Ascending aorta (tissue), 2 donors: ENCODE measurements at places on chromosomes 4 and X. TPM values are rescaled to one million over a fixed set of nuclear protein-coding genes. Genes with fewer than 3 reads are reported as not detected.

DNA sequence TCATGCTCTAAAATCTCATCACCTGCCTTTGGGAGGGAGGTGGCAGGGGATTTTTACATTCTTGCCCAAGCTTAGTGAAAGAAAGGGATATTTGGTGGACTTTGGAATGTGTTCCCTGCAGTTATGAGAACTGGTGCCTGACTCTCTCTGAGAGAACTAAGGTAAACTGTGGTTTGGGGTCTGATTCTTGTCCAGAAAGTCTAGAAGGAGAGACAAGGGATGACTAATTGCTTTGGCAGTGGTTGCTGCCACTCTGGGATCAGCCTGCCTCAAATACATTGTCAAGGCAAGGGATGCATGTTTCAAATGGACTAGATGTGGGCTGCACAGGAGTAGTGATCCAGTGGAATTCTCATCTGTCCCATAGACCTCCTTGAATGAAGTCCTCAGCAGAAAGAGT, 115.2 kb downstream of the DDIT4L start:
- DNase-seq = no peak

The F11 gene
- total RNA-seq = not detected

GRCh38 chrX:9835585-9836210, 49.5 kb downstream of the SHROOM2 start:
- DNase-seq = no peak

DNA sequence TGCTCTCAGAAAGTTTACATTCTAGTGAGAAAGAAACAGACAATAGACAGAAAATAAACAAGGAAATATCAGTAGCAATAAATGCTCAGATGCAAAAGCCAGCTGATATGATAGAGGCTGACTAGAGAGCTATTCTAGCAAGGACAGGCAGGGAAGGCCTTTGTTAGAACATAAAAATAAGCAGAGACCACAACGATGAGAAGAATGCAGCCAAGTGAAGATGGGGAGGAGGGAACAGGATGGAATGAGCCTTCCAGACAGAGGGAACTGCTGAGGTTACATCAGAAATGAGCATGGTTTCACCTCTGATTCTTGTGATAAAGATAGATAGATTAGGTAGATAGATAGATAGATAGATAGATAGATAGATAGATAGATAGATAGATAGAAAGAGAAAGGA, 7.6 kb upstream of the SOWAHB start:
- DNase-seq = no peak

- no peak for DNase-seq
Observed at GRCh38 chrX:75038925-75039324, 113.7 kb upstream of the NEXMIF start.

The UGT2B10 gene
- total RNA-seq = not detected

The FGFR3 gene
- 3.7 TPM for total RNA-seq

The PPEF2 gene
- not detected for total RNA-seq

DNA sequence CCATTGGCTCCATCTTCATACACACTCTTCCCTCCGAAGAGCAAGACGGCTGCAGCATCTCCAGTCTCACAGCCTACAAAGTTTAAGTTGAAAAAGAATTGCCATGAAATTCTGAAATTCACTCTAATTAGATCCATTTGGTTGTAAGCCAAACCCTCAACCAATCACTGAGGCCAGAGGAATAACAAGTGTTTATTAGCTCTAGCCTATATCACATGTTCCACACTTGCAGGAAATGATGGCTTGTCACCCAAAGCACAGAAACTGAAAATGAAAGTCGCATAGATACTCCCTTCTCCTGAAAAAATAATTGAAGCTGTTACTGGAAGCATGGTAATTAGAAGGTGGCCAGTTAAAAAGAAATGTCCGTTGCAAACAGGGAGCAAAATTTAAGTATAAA, 1071.8 kb downstream of the CCSER1 start:
- DNase-seq = no peak

The MTTP gene
- 1.9 TPM for total RNA-seq

The CT83 gene
- total RNA-seq = not detected

The SLC25A53 gene
- total RNA-seq = 3.1 TPM

- DNase-seq = no peak
Observed at GRCh38 chr4:170400361-170400760, 310.6 kb upstream of the AADAT start.

GRCh38 chr4:161987611-161988010, 176.2 kb downstream of the FSTL5 start:
- no peak for DNase-seq

- DNase-seq = no peak
Observed at GRCh38 chr4:111773858-111774257, 371.4 kb upstream of the FAM241A start.

The ZFP92 gene
- 0.96 TPM for total RNA-seq

The MFAP3L gene
- 2.2 TPM for total RNA-seq

The TADA2B gene
- 37.3 TPM for total RNA-seq

DNA sequence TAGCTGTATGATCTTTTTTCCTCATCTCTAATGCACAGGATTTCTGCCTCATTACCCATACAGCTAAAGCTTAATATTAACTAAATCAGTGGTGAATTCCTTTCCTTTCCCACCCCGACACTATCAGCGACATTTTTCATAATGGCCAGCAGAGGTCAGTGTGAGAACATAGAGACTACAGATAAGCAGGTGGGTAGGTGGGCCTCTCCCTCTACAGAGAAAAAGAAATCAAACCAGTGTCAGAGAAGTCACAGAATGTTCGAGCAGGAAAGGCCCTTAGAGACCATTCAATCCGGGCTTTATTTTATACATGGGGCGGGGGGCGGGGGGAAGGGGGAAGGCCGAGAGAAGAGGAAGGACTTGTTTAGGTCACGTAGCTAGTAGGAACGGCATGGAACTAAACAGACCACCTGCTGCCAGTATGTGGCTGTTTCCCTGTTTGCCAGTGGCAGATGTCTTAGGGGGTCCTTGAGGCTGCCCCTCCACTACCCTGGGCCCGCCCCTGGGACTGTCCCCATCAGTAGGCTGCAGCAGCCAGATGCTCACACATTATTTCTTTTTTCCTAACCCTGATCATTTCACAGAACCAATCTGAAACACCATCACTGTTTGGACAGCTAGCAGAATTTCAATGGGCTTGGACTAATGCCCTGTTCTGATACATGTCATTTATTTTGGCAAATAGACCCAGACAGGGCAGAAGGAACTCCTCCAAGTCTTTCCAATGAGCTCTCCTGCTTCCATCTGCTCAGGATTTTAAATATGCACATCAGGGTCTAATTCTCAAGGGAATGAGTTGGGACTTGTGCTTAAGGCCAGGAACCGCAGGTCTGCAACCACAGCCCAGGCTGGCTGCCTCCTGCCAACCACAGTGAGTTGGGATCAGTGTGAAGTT, 133.4 kb downstream of the ATG4A start:
- DNase-seq = no peak

The ITGB1BP2 gene
- not detected for total RNA-seq

GRCh38 chrX:71378732-71379131, 12.6 kb downstream of the TAF1 start:
- DNase-seq = no peak

DNA sequence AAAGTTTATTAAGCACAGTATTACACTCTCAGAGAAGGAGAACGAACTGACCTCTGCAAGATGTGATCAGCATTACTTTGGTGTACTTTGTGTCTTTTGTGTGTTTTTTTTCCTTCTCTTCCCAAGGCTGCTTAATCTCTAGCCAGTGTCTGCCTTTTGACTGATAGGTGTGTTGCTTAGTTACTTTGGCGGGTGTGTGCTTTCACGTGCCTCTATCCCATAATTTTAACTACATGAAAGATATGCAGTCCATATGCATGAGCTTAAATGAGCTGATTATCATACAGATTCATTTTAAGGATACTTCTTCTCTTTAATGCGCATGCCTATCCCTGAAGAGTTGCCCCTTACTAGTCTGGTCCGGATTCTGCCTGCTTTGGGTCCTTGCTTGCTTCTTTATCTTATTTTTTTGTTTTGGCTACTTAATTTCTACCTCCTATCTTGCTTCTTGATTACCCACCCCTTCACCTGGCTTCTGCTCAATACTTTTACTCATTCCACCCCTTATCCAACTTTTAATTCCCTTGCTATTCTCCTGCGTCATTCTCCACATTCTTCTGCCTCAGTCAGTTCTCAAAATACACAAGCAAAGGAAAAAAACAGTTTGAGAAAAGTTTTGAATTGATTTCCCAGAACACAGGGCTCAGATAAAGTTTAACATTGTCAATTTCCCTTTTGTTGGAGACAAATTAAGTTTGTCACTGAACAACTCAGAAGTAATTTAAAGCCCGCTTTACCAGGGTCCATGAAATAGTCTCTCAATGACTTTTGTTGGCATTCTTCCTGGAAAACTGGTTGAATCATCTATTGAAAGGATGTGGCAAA, 182.0 kb downstream of the TENT5D start:
- no peak for DNase-seq

- DNase-seq = no peak
Observed at GRCh38 chr4:125338814-125339213, 24.1 kb downstream of the FAT4 start.

The P2RY8 gene
- 2.2 TPM for total RNA-seq
